ENCODE measurements at places on chromosomes 5 and 9.

GRCh38 chr5:626850-627249, 14.7 kb downstream of the CEP72 start:
- no peak for DNase-seq

- no peak for DNase-seq
Observed at GRCh38 chr5:167389537-167389936, 901.9 kb upstream of the WWC1 start.

GRCh38 chr5:164048359-164048926, 543.0 kb downstream of the MAT2B start:
- peak; percentile 9 for DNase-seq

- no peak for DNase-seq
Observed at GRCh38 chr9:74496406-74496805, 729 bp upstream of the RORB start.

- no peak for DNase-seq
Observed at GRCh38 chr9:82912645-82913044, 150.3 kb downstream of the RASEF start.

- DNase-seq: no peak
Observed at GRCh38 chr5:66969963-66970362, 226.6 kb downstream of the CD180 start.

- DNase-seq: no peak
Observed at GRCh38 chr9:75593920-75594319, 296.6 kb upstream of the PCSK5 start.

GRCh38 chr5:113614191-113614590, 100.7 kb downstream of the YTHDC2 start:
- DNase-seq: no peak

- peak; percentile 41 for DNase-seq
Observed at GRCh38 chr9:75168270-75169178, 80.2 kb downstream of the OSTF1 start.

DNA sequence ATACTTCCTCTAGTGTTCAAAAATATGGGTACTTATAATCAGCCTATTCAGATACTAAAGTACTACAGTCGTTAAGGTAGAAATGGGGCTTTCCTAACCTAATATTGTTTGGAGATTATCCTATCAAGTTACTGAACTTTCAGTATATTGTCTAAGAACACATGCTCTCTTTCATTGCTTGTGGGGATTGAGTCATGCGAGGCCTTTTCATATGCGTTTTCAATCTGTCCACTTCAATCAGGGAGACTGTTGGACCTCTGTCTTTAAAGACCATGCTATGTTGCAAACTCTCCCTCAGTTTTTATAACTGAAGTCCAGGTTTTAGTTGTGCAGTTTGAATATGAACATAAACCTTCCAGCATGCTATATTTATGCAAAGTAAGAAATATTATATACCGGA, 15.0 kb downstream of the PRR16 start:
- DNase-seq: no peak

DNA sequence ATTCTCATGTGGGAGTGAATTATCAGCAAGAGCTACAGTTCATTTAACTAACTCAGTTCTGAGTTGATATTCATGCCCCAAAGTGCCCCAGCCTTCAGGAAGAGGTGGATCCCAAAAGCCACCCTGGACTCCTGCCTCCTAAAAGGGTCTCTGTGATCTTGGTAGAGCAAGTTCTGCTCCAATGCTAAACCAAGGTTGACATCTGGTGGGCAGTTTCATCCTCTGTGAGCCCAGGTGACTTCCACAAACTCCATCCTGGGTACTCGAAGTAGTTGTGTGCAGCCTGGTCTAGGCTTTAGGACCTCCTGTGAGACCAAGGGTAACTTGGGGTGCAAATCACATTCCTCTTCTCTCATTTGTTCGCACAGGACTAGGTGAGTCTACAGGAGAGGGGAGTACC, 816.8 kb downstream of the MTRR start:
- no peak for DNase-seq

- no peak for DNase-seq
Observed at GRCh38 chr5:84411832-84412605, 27.3 kb upstream of the EDIL3 start.

DNA sequence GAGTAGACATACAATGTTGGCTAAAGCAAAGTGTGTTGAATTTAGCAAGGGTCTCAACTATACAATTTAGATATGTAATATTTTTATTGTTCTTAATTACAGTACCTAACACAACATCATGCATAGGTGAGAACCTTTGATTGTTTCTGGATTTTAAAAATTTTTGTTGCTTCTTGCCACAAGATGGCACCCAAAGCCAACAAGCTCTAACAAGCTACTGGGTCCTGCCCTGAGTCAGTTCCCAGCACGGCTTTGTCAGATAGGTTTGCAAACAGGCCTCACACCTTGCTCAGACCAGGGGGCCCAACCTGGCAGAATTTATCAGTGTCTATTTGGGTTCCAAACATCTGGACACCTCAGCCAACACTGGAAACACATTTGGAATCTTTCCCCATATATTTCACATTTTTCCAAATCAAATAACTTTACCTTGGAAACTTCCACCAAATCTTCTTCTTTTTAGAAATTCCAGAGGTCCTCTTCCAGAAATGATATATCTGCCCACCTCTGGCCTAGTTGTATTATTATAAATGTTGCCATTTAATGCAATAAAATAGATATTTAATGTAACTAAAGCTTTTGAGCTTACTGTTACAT, 49.5 kb upstream of the EGFLAM start:
- peak; percentile 23 for DNase-seq

GRCh38 chr9:108245331-108245730, 610.5 kb downstream of the ACTL7B start:
- DNase-seq: no peak

DNA sequence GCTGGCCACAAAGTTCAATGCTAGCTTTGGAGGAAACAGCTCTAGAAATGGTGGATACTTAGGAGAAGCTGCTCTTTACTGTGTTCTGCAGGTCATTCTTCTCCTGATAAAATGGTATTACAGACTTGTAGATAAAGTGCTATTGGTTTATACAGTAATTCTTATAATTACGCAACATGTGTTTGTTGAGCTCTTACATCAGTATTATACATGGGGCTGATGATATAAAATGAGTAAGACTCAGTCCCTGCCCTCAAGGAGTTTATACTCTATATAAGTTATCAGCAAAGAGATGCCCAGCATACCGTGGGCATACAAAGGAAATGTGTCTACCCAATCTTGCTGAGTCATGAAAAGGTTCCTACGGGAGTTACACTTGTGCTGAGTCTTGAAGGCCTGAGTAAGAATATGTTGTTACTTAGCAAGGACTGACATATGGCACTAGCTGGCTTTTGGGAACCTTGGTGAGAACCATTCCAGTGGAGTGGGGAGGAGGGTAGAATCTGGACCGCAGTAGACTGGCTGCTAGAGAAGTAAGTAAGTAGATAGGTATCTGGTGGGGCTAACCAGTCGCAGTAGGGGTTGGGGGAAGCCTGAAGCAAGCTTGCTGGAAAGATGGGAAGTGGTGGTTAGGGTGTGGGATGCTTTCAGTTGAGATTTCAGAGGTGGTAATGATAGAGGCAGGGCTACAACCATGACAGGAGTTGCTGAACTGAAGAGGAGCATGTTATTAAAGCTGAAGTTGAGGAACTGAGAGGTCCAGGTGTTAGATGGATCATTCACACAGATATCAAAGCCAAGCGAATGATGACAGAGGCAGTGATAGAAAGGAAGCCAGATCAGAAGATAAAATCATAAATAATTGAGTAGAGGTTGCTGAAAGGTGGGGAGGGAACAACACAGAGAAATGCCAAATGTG, 11.1 kb upstream of the TTC23L start:
- DNase-seq: no peak

DNA sequence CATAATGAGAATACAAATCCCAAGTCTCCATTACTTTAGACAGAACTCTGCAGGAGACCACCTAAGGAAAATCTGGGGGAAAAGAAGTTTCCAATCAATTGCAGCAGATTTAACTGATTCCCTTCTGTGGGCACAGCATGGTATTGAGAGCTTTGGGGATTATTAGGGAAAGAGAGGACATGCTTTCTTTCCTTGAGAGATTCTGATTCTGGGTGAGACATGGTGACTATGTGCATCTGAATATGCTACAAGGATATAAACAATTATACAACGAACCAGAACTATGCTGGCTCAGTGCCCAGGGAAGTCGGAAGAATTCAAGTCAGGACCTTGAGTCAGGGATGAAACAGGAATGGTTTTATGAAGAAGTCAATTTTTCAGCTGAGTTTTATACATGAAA, 183.7 kb downstream of the PDE4D start:
- DNase-seq: no peak

- DNase-seq: no peak
Observed at GRCh38 chr9:133141833-133142595, 21.0 kb upstream of the RALGDS start.

DNA sequence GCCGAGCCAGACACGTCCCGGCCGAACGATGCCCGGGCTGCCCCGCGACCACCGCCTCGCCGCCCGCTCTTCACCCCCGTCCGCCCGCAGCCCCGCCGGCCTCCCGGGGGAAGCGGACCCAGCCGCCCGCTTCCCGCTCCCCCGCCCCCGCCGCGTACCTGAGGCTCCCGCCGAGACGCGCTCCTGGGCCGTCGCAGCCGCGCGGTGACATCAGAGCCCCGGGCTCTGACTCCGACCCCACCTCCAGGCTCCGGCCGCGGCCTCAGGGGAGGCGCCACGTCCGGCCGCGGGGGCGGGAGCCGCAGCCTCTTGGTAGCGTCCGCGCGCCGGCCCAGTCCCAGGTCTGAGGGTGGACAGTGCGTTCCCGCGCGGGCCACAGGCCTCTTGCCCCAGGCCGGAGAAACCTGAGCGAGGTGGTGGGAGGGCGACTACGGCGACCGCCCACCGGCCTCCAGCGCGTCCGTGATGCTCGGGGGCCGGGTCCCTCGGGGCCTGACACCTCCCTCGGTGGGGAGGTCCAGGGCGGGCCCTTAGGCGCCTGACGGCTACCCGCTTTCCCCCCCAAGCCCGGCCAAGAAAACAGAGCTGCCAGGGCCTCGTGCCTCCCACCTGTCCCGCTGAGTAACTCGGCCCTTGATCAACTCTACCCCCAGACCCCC, at the start of gene SHROOM1:
TSS of gene SHROOM1 (minus strand) at position 212 of the 659 bp plus-strand sequence. CDS start 4,507 bp downstream, outside the sequence.
- no peak for DNase-seq

DNA sequence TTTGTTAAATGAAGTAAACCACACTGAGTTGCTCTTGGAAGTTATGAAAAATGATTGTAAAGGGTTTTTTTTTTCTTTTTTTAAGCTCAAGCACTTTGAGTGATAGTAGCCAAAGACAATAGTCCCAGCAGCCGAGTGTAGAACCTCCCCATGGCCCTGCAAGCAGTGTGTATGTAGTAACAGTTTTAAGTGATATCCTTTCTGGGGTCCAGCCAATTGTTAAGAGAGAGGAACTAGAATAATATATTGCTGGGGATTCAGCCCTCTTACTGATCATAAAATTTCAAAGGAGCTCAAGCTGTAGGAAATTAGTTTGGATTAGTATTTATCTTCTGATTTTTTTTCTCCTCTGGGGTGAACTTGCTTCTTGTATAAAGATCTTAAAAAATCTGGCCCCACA, 43.2 kb downstream of the NPR3 start:
- no peak for DNase-seq

DNA sequence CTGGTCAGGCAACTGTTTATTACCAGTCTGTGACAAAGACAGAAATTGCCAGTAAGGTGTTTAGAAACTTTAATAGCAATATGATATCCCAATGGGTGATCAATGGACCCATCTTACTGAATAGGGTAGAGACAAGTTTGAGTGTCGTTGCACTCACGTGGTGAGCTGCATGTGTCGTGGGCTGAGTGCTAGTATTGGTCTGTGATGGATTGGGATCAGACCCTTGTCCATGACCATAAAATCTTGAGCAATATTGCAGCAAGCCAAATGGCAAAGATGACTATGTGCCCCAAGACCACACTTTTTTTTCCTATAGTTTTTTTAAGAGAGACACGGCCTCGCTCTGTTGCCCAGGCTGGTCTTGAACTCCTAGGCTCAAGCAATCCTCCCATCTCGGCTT, 114.5 kb downstream of the PALM2AKAP2 start:
- DNase-seq: no peak

- DNase-seq: no peak
Observed at GRCh38 chr5:32506799-32507198, 62.3 kb upstream of the ZFR start.

DNA sequence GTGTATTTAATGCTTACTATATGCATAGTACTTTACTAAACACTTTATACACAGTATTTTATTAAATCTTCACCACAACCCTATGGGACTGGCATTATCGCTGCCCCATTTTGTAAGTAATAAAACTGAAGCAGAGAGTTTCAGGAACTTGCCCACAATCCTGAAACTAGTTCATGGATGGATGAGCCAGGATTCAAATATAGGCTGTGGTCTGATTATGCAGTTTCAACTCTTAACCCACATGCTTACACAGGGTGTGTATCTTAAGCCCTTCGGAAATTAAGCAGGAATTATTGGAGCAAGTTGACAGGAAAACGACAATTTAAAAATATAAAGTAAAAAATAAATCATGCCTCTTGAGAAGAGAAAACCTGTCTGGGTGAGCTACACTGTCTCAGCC, 109.0 kb downstream of the ATP10B start:
- DNase-seq: no peak

GRCh38 chr5:16883806-16884205, 52.3 kb downstream of the MYO10 start:
- no peak for DNase-seq

DNA sequence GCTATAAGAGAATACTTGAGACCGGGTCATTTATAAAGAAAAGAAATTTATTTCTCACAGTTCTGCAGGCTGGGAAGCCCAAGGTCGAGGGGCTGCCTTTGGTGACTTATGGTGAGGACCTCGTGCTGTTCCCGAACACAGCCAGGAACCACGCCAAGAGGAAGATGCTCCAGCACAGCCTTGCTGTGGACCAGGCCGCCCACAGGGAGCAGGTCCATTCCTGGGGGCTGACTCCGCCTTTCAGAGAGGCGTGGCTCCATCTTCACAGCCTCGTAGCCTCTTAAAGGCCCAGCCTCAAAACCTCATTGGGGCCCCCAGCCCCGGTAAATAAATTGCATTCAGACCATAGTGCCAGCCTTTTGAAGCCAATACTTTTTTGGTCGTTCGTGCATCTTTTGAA, 93.5 kb upstream of the CACNA1B start:
- no peak for DNase-seq

GRCh38 chr9:69122549-69123141, 51.4 kb upstream of the TJP2 start:
- no peak for DNase-seq

GRCh38 chr5:35644543-35644942, 26.9 kb downstream of the SPEF2 start:
- no peak for DNase-seq

GRCh38 chr9:68768619-68769018, 63.6 kb downstream of the PIP5K1B start:
- DNase-seq: no peak

DNA sequence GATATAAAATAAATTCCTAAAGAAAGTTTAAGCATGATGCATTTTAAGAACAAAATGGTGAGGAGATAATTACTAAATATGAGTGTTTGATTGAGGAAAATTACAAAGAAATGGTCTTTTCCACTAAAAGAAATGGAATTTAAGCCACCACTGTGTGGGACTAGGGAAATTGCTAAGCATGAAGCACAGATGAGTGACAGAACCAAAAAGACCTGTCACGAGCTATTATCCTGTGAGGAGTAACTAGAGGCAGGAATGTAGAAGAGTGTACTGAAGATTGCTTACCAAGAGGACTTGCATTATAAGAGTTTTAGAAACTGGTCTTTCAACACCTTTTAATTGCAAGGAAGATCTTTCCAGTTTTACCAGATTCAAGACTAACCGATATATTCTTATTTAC, 193.6 kb upstream of the PRR16 start:
- no peak for DNase-seq

- no peak for DNase-seq
Observed at GRCh38 chr5:14713476-14714390, 49.2 kb downstream of the OTULIN start.

Data from right lung (tissue), 10 donors.